Skin of body (tissue), 3 donors: ENCODE measurements at places on chromosomes 7 and 10.

- DNase-seq = peak; percentile 68
These were observed 424.1 kb upstream of the MGMT start for GRCh38 chr10:129042776-129043595.

DNA sequence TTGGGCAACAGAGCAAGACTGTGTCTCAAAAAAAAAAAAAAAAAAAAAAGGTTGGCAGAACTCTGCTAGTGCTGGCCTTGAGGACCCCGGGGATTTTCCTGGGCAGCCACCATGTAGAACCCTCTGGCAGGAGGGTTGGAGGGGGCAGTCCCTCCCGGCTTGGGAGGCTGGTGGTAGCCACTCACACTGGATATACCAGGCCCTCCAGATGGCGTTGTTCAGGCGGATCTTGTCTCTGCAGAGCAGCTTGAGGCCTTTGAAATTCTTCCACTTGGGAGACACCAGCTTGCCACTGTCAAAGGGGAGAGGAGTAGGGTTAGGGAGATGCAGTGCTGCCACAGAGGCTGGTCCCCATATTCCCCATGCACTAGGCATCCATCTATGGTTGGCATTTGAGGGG is 8.4 kb downstream of the MLXIPL start:
- no peak for DNase-seq

GRCh38 chr10:23331567-23332301 is 12.9 kb downstream of the C10orf67 start:
- no peak for DNase-seq

DNA sequence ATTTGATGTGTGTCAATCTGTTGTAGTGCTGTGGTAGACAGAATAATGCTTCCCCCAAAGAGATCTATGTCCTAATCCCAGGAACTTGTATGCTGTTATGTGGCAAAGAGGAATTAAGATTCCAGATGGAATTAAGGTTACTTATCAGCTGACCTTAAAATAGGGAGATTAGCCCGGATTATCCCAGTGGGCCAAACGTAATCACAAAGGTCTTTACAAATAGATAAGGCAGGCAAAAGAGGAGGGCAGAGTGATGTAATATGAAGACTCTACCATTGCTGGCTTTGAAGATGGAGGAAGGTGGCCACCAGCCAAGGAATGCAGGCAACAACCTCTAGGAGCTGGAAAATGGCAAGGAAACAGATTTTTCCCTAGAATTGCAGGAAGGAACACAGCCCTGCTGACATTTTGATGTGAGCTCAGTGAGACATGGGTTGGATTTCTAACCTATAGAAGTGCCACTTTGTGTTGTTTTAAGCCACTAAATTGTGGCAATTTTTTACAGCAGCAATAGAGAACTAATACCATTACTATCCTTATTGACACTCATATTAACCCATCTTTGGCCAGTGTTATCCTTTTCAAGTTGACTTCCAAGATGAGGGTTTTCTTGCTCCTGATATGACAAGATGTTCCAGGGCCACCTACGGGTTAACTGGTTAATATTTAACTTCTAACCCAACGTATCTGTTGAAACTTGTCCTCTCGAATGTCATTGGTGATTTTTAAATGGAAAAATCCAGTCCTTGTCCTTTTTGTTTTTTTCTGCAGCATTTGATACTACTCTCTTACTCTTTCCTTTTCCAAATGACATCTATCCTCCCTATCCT is 29.3 kb downstream of the CYCS start:
- no peak for DNase-seq

DNA sequence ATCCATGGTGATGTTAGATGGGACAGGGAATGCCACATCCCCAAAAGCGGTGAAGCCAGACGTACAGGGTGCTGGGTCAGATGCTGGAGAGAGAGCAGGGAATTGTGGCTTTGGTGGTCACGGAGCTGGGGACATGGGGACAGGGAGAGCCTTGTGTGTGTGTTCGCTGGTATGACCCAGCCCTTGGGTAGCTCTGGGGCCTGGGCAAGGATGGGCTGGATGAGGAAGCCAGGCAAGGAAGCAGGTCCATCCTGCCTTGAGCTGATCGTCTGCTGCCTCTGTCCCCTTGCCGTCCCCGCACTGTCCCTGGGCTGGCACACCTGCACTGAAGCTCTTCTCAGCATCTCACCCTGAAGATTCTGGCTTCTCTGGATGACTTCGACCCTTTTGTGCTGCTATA is 15.4 kb upstream of the CLDN4 start:
- no peak for DNase-seq

DNA sequence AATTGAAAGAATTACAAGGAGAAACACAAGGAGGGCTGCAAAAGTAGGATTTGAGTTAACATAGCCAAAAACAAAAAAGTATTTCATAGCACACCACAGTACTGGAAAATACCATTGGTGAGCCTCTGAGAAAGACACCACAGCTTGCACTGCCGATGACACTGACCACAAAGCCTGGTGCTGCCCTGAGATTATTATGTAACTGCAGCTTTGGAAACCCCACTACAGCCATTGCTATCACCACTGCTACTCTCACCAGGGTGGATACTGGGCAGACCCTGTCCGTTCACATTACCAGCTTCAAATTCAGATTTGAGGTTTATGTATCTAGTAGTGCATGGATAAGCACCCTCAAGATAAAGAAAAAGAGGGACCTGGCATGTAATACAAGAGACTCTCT is 1246.7 kb upstream of the SORCS1 start:
- no peak for DNase-seq

- no peak for DNase-seq
These were observed 99.2 kb downstream of the LRRC4 start for GRCh38 chr7:127932076-127932475.

GRCh38 chr7:95501261-95501832 is 15.6 kb downstream of the ASB4 start:
- DNase-seq = no peak

GRCh38 chr7:71733107-71733870 is 601.3 kb downstream of the GALNT17 start:
- peak; percentile 27 for DNase-seq

- DNase-seq = peak; percentile 83
These were observed at the start of gene NDUFB2 for GRCh38 chr7:140696680-140697446. TSS of gene NDUFB2 (plus strand) at chr7:140696708. CDS start at chr7:140696745, 37 bp downstream.

DNA sequence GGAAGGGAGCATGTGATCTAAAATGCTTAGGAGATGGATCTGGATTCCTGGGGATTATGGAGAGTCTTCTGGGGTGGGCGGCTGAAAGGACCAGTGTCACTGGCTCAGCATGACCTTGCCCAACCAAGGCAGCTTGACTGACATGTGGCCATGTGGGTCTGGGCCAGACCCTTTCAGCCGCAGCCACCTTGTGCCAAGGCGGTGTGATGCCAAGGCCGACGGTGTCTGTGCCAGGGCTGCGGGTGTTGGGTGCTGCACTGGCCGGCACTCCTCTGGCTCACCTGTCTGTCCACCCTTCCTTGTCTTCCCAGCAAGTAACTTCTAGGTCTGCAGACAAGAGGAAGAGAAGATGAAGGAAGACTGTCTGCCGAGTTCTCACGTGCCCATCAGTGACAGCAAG is 8.8 kb downstream of the DEPP1 start:
- no peak for DNase-seq

- no peak for DNase-seq
These were observed 338.5 kb downstream of the MDFIC start for GRCh38 chr7:115260381-115260780.
